Esophagus muscularis mucosa (tissue), 4 donors: ENCODE measurements at places on chromosomes 1 and 21. TPM values are rescaled to one million over a fixed set of nuclear protein-coding genes. Genes with fewer than 3 reads are reported as not detected.

- DNase-seq = no peak
- H3K36me3 ChIP-seq = no peaks in the 10 kb centered on the region
- H3K27ac ChIP-seq = peak overlapping the region; percentile 70
- peaks cover 70% of the 10 kb centered on the region for H3K4me1 ChIP-seq
- peaks cover 3% of the 10 kb centered on the region for H3K27me3 ChIP-seq
Measured at GRCh38 chr1:218362418-218363076, 17.4 kb downstream of the TGFB2 start.

DNA sequence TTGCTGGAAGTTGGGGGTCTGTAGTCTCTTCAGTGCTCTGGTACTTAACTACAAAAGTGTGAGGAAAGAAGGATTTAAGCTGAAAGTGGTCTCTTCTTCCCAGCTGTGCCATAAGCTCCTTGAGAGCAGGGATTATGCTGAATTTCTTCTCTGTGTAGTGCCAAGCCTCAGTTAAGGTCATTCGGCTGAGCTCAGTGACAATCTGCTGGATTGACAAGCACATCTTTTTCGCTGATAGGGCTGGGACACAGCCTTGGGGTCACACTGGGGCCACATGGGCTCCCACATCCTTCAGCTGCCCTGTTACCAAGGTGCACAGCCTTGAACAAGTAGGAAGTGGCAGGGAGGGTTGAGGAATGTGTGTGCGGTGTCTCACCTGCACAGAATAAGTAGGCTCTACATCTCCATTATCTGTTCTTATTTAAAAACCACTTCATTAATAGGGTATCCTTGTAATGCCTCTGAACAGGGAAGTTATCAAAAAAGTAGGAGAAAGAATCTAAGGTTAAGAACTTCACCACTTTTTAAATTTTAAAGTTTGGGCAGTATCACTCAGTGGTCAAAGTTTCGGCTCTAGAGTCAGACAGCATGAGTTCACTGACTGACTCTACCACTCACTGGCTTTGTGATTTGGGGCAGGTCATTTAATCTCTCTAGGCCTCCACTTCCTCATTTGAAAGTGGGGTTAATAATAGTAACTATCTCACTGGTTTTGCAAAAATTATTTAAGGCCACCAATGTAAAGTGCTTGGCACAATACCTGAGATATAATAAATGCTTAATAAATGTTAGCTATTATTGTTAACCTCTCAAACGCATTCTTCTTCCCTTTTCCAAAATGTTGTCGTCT is 10.3 kb downstream of the ZBTB40 start:
- H3K4me3 ChIP-seq = no peak overlapping the region
- no peaks in the 10 kb centered on the region for H3K36me3 ChIP-seq
- H3K4me1 ChIP-seq = peaks cover 16% of the 10 kb centered on the region
- H3K27ac ChIP-seq = no peak overlapping the region

DNA sequence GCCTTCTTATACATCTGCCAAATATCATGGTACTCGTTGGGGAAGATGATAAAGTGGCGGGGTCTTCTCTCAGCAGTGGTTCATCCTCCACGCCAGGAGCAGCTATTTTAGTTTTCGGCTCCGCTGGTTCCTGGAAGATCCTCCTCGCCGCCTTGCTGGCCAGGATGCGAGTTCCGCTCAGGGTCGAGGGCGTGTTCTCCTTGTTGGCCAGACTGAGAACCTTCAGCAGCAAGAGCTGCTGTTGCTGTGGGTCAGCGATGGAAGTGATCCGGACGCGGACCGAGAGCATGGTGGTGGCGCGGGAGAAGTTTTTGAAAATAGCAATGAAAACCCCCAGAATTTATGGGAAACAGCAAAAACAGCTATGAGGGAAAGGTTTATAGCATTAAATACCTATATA is 11.4 kb upstream of the CFAP126 start:
- no peak overlapping the region for H3K27ac ChIP-seq
- peaks cover 22% of the 10 kb centered on the region for H3K4me1 ChIP-seq
- no peak for DNase-seq

DNA sequence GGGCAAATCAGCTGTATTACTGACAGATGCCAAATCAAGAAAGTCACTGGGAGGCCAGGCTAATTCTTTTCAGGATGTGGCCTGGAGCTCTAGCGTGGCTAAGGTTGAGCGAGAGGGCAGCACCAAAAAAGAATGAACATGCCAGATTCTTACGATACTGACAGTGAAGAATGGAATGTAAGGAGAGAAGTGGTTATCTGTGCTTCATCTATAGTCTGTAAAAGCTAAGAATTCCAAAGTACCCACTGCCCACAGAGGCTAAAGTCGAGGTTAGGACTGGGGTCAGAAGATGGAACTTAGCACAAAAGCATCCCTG is 32.7 kb downstream of the TFAP2E start:
- H3K36me3 ChIP-seq = peaks cover 96% of the 10 kb centered on the region
- no peak for DNase-seq
- H3K4me1 ChIP-seq = no peaks in the 10 kb centered on the region
- no peak overlapping the region for H3K27ac ChIP-seq
- no peaks in the 10 kb centered on the region for H3K27me3 ChIP-seq

GRCh38 chr1:9835404-9835757 is 11.6 kb upstream of the CLSTN1 start:
- no peak overlapping the region for H3K4me3 ChIP-seq
- no peak overlapping the region for H3K27ac ChIP-seq
- H3K27me3 ChIP-seq = no peaks in the 10 kb centered on the region
- H3K36me3 ChIP-seq = no peaks in the 10 kb centered on the region
- H3K4me1 ChIP-seq = peaks cover 18% of the 10 kb centered on the region
- no peak for DNase-seq

DNA sequence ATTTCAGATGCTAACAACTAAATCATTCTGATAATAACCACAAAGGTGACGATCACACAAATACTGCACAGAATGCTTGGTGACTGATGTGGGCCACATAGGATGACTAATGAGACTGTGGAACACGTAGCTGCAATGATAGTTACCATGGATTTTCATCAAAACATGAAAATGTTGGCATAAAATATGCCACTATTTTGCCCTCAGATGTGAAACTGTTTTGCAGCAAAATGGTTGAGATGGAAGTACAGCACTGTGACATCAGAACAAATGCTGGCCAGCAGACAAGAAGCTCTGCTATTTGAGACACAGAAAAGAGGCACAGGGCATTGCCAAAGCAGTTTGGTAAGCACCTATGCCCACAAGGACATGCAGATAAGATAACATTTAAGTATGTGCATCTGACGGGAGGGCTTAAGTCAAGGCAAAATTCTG is 83.8 kb downstream of the NIBAN1 start:
- H3K4me3 ChIP-seq = no peak overlapping the region
- H3K36me3 ChIP-seq = peaks cover 12% of the 10 kb centered on the region
- peaks cover 74% of the 10 kb centered on the region for H3K4me1 ChIP-seq
- H3K27ac ChIP-seq = peak overlapping the region; percentile 89
- no peak for DNase-seq

DNA sequence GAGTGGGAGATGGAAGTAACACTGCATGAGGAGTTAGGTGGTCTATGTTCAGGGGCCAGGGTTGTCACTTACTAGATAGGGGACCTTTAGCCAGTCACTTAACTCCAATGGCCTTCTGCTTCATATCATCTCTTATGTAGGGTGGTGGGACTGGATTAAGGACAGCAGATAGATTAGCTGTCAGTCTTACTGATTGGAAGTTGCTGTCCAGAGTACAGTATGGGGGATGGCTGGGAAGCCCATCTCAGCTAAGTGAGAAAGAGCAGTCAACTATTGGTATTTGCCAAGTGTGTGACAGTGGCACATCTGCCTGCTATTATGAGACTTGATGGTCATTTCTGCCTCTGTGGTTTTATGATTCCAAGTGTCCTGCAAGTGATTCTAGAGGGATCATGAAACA is 130.9 kb downstream of the FGGY start:
- no peak overlapping the region for H3K27ac ChIP-seq
- H3K4me1 ChIP-seq = peaks cover 10% of the 10 kb centered on the region
- H3K4me3 ChIP-seq = no peak overlapping the region
- no peaks in the 10 kb centered on the region for H3K36me3 ChIP-seq
- no peak for DNase-seq
- no peaks in the 10 kb centered on the region for H3K27me3 ChIP-seq

Gene HTR1D
- total RNA-seq = not detected

DNA sequence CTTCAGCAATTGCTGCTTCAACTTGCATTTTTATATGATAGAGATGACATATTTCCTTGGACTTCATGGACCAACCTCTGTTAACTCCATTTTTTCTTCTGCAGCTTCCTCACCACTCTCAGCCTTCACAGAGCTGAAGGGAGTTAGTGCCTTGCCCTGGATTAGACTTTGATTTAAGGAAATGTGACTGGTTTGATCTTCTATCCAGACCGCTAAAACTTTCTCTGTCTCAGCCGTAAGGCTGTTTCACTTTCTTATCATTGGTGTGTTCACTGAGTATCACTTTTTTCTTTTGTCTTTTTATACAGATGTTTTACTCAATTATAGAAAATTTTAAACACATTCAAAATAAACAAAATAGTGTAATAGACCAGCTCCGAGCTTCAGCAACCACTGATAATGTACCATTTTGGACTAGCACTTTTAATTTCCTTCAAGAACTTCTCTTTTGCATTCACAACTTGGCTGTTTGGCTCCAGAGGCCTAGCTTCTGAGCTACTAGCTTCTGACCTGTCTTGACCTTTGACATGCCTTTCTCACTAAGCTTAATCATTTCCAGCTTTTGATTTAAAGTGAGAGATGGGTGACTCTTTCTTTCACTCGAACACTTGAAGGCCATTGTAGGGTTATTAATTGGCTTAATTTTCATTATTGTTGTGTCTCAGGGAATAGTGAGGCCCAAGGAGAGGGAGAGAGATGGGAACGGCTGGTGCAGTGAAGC is 9.3 kb downstream of the NEK7 start:
- no peak overlapping the region for H3K27ac ChIP-seq
- no peaks in the 10 kb centered on the region for H3K27me3 ChIP-seq
- H3K36me3 ChIP-seq = no peaks in the 10 kb centered on the region
- DNase-seq = no peak
- H3K4me3 ChIP-seq = no peak overlapping the region

- peaks cover 54% of the 10 kb centered on the region for H3K4me1 ChIP-seq
- no peak overlapping the region for H3K4me3 ChIP-seq
- H3K36me3 ChIP-seq = no peaks in the 10 kb centered on the region
Measured at GRCh38 chr1:225772323-225772768, 5.3 kb upstream of the SRP9 start.

GRCh38 chr1:247210062-247210375 is 38.2 kb upstream of the ZNF124 start:
- H3K36me3 ChIP-seq = peaks cover 11% of the 10 kb centered on the region
- H3K4me1 ChIP-seq = peaks cover 24% of the 10 kb centered on the region
- no peaks in the 10 kb centered on the region for H3K27me3 ChIP-seq
- H3K4me3 ChIP-seq = peak overlapping the region; percentile 85

DNA sequence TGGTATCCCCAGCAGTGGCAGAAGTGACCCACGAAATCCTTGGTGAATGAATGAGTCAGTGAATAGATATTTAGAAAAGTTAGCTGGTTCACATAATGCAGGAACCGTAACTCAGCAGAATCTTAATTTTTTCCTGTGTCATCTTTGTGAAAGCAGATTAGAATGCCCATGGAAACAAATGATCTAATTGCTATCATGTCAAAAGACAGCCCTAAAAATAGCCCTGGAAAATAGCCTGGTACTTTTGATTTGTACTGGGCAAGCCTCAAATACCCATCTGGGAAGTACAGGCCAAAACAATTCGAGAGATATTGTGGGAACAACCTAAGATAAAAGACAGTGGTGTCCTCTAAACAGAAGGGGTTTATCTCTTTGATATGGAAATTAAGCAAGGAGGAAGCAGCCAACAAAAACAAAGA is 21.1 kb downstream of the FYB2 start:
- no peak overlapping the region for H3K4me3 ChIP-seq
- DNase-seq = no peak
- no peaks in the 10 kb centered on the region for H3K27me3 ChIP-seq
- no peaks in the 10 kb centered on the region for H3K36me3 ChIP-seq

- H3K4me3 ChIP-seq = no peak overlapping the region
- H3K4me1 ChIP-seq = no peaks in the 10 kb centered on the region
- H3K27ac ChIP-seq = no peak overlapping the region
- no peak for DNase-seq
- H3K36me3 ChIP-seq = no peaks in the 10 kb centered on the region
Measured at GRCh38 chr1:74811436-74812179, 78.7 kb downstream of the TYW3 start.

Gene FGR
- 12.2 TPM for total RNA-seq

DNA sequence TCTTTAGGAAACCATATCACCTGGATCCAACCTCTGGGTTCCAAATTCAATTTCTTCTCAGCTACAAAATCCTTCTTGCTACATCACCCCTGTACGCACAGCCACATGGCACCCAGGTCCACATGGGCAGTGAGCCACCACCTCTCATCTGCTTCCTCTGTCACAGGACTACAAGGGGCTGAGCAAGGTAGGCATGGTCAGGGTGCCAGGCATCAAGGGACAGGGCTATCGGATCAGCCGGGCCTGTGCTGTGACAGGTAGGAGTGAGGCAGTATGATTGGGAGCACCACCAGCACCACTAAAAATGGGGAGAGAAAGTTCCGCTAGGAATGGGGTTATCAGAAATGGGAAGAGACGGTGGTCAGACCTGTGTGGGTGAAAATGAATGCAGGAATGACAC is 29.4 kb downstream of the S100A6 start:
- H3K36me3 ChIP-seq = no peaks in the 10 kb centered on the region
- peak overlapping the region; percentile 80 for H3K27ac ChIP-seq
- H3K4me1 ChIP-seq = peaks cover 35% of the 10 kb centered on the region
- DNase-seq = no peak
- H3K4me3 ChIP-seq = no peak overlapping the region

Gene RAB42
- total RNA-seq = 2.1 TPM

Gene LMX1A
- not detected for total RNA-seq

- no peaks in the 10 kb centered on the region for H3K36me3 ChIP-seq
- H3K27ac ChIP-seq = peak overlapping the region; percentile 96
- H3K27me3 ChIP-seq = no peaks in the 10 kb centered on the region
- peak overlapping the region; percentile 80 for H3K4me3 ChIP-seq
Measured at GRCh38 chr1:68230901-68231626, 1.3 kb downstream of the WLS start.

DNA sequence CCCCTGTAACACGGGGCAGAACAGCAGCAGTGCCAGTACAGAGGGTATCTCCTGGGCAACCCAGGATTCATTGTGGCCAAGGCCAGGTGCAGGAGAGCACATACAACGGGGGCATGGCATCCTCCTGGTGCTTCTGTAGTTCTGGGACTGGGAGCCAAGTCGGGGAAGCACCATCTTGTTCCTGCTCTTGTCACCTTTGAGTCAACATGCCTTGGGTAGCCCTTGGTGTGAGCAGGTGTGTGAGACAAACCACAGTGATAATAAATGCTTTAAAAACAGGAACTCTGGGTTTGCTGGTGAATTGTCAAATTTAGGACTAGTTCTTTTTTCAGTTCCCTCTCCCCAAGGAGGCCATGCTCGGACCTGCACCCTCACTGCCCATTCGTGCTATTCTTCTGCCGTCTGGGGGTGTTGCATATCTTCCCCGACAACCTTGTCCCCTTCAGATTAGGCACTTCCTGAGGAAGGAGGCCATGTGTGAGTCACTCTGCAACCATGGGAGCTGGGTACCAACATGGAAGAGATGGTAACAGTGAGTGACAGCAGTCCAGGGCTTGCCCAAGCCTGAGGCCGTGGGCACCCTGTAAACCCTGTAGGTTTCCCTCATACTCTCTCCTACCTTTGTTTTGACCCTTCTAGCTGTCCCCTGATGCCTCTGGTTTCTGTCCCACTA is 150.2 kb downstream of the GRIK3 start:
- H3K36me3 ChIP-seq = no peaks in the 10 kb centered on the region
- DNase-seq = peak; percentile 84
- H3K27me3 ChIP-seq = no peaks in the 10 kb centered on the region
- peaks cover 9% of the 10 kb centered on the region for H3K4me1 ChIP-seq
